ENCODE measurements at places on chromosomes 7 and 10.

GRCh38 chr7:12031638-12032037 is 179.5 kb upstream of the TMEM106B start:
- DNase-seq, result no peak

- DNase-seq, result no peak
These were observed 105.7 kb downstream of the ST8SIA6 start for GRCh38 chr10:17348501-17349349.

DNA sequence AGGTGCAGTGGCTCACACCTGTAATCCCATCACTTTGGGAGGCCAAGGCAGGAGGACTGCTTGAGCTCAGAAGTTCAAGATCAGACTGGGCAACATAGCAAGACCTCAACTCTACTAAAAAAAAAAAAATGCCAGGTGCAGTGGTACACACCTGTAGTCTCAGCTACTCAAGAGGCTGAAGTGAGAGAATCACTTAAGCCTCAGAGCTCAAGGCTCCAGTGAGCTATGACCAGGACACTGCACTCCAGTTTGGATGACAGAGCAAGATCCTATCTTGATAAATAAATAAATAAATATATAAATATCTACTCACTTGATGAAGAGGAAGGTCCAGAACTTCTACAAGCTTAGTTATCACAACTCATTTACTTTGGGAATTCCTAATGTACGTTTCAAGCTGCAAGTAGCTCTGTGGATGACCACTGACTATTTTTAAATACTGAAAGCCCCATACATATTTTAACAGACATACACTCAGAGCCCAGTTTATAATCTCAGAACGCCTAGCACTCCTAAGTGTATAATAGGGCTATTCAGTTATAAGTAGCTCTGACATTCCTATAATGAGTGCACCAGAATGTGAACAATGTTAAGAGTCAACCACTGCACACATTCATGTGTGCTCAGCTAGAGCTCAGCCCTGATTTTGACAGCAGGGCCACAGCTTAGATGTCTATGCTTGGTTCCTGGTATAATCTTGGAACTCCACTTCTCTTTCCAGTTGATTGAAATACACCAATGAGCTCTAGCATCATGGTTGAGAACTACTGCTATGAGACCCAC is 119.1 kb downstream of the CUBN start:
- DNase-seq, result no peak

- no peak for DNase-seq
These were observed 10.0 kb downstream of the WBP1L start for GRCh38 chr10:102753718-102754117.

GRCh38 chr7:38224392-38224791 is 46.3 kb downstream of the STARD3NL start:
- no peak for DNase-seq

DNA sequence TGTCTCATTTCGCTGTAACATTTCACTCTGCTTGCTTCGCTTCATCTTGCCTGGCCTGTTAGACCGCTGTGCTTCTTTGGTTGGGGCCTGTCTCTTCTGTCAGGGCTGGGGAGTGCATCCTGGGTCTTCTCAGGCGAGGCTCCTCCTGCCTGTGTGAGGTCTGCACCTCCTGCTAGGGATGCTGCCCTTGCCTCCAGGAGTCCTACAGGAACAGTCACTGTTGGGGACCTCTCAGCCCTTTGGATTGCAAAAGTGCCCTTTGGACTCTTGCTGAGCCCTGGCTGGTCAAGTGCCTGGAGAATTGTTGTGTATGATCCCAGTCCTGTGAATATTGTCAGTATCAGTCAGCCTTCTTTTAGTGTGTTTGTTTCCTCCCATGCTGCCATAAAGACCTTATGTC is 84.1 kb downstream of the MDFIC start:
- no peak for DNase-seq

- no peak for DNase-seq
These were observed 100.2 kb downstream of the KCND2 start for GRCh38 chr7:120373174-120373573.

DNA sequence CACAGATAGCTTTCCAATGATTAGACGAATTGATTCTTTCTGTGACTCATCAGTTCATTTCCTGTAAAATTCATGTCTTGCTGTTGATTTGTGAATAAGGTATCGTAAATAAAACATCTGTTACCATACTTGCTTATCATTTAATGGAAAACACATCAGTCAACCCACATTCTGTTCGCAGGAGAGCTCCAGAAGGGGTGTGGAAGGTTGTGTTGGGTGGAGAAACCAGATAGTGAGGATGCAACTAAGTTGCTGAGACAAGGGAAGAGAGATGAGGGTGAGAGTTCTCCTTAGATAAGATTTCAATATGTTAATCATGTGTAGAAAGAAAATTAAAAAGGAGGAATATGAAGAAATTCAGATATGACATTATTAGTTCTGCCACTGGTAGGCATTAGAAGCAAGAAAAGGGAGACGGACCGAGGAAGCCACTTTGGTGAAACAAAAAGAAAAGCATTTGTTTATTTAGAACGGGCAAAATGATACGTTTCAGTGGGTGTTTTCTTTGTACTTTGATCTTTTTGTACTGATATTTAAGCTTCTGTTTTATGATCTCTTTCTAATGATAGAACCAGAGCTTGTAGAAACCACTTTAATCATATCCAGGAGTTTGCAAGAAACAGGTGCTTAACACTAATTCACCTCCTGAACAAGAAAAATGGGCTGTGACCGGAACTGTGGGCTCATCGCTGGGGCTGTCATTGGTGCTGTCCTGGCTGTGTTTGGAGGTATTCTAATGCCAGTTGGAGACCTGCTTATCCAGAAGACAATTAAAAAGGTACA is 7.8 kb downstream of the CD36 start:
- DNase-seq, result no peak

DNA sequence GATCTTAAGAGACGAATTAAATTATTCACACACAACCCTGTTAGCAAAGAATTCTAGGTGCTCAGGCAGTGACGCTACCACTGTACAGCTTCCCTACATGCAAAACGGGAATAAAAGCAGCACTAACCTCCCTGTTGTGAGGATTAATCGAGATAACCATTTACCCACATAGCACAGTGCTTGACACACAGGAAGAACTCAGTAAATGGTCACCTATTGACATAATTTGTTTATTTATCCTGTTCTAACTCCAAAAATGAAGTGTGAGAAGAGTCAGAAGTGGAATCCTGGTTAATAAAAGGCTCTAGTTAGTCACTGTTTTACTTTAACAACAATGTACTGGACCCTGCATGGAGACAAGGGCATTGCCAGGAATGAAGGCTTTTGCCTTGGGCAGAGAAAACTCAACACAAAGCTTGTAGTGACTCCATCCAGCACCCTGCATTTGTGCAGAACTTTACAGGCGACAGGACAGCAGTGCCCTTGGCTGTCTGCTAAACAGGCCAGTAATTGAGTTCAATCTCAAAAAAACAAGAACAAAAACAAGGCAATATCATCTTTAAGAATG is 103.8 kb downstream of the SORBS1 start:
- no peak for DNase-seq

DNA sequence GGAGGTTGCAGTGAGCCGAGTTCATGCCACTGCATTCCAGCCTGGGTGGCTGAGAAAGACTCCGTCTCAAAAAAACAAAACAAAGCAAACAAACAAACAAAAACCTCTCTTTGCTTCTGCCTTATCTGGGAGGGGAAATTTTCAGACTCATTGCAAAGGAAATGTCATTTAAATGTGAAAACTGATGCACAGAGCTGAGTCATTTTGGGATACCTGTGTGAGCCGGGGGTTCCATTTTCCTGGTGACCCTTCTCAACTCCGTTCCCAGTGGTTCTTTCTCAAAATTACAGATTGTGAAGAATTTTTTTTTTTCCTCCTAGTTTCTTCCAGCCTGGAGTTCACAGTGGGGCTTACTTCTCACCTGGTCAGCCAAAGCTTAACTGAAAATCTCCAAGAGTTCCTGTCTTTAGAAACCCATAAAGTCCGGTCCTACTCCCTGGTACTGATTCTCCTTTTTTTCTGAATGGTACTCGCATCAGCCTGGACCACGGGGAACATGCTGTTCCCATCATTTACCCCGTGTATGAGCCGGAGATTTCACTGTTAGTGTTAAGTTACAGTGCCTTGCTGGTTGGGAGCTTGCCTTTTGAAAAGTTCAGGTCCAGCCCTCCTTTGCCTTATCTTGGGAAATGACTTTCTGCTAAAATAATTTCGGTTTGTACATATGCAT is 56.9 kb downstream of the RBM20 start:
- DNase-seq, result no peak

DNA sequence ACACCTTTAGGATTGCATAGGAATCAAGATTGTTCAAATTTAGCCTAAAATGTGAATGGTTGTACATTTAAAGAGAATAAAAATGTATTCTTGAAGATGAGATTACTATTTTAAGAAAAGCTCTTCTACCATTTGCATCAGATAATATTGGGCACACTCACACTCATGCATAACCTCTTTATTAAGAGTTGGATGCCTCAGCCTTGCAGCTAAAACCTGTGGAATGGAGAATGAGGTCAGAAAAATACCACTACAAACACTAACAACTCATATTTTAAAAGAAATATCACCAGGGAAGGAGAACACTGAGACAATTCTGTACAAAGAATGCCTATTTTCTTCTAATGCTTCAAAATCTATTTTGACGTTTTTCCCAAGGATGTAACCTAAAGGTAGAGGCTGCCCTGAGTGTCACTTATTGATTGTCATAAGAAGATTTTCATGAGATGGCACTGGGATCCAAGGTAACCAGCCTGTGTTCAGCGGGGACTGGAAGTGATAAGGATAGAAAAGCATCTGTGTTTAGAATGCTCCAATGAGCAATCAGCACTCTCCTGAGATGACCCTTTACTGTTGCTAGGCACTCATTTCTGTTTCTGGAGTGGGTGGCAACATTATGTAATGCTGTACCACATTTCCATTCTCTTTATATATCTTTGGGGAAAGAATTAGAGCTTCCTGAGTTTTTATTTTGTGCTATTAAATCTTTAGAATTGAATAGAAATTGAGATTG is 26.6 kb downstream of the REEP3 start:
- DNase-seq, result no peak

DNA sequence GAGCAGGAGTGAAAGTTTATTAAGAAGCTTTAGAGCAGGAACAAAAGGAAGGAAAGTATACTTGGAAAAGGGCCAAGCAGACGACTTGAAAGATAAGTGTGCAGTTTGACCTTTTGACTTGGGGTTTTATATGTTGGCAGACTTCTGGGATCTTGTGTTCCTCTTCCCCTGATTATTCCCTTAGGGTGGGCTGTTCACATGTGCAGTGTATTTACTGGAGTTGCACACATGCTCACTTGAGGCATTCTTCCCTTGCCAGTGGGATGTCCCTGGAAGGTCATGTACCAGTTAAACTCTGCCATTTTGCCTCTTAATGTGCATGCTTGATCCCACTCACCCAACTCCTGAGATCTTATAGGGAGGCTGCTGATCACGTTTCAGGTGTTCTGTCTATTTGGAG is 23.4 kb upstream of the ARHGAP12 start:
- no peak for DNase-seq

DNA sequence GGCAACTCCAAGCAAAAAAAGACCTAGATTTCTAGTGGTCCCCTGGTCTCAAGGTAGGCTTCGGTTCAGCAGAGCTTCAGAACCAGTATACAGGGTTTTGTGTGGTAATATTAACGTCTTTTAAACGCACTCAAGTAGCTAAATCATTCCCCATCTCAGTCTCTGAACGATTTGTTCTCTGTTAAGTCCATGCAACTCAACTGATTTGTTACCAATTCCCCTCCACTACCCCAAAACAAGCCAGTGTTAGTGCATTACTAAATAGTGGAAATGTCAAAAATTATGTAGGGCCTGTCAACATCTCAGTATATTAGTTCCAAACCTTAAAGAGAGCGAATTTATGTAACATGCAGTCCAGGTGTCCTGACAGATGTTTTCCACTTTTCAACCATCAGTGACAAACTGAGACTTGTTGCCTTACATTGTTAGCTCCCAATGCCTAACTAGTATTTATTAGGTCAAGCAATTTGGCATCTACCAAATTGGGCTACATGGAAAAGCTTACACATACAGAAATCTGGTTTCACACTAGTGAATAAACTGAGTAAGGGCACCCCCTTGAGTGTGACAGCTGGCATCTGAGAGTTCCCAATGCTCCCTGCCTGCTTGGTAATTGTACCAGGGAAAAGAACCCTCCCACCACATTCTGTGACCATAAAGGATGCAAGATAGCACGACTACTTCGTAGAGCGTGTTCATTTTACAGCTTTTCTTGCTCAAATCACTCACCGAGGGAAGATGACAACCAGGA is 12.2 kb downstream of the HNRNPA2B1 start:
- no peak for DNase-seq

- DNase-seq, result no peak
These were observed 386.0 kb downstream of the SEMA3D start for GRCh38 chr7:84800846-84801245.

DNA sequence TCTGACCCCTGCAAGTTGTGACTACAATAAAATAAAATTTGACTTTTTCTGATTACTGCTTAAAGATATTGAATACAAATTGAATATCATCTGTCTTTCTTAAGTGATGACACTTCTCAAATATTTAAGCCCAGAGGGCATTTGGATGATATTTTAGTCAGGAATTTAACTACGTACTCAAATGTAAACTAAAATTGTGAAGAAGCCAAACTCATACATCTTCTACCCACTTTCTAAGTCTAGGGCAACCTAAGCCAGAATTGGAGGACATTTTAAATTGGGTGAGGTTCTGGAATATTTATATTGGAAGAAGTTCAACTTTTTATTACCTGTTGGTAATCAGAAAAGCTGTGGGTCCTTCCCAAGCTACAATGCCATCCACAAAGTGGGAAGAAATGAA is 149.1 kb upstream of the WDR11 start:
- DNase-seq, result no peak

DNA sequence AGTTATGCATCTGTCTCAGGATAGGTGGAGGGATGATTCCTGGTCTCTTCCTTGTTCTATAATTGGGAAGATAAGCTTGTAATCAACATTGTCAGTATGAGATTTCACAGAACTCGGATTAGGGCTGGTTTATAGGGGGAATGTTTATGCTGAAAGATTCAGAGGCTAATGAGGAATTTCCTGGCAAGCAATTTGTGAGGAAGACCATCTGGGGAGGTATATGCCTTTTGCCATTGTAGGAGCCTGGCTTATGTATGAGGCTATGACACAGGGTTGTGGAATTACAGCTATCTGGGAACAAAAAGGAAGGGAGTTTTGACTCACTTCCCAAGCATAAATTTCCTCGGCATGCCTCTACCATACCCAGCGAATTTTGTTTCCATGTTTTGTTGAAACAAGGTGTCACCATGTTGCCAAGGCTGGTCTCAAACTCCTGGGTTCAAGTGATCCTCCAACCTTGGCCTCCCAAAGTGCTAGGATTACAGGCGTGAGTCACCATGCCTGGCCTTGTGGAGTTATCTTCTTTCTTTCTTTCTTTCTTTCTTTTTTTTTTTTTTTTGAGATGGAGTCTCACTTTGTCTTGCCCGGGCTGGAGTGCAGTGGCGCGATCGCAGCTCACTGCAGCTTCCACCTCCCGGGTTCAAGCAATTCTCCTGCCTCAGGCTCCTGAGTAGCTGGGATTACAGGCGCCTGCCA is 1.6 kb upstream of the COPS6 start:
- DNase-seq, result no peak

Data from stimulated activated CD8-positive, alpha-beta memory T cell treated with anti-CD3 and anti-CD28 coated beads, Interleukin-7, amount 100 ng/mL, for 1 hour (primary cell).